ENCODE measurements at places on chromosomes 2 and 18. TPM values are rescaled to one million over a fixed set of nuclear protein-coding genes. Genes with fewer than 3 reads are reported as not detected.

SERPINB4 gene
- not detected for total RNA-seq

AMER3 gene
- 0.55 TPM for total RNA-seq

OST4 gene
- 245 TPM for total RNA-seq

CD8B2 gene
- total RNA-seq, result 0.26 TPM

LRP1B gene
- total RNA-seq, result 0.12 TPM

GRCh38 chr18:62409821-62410220, 84.7 kb downstream of the TNFRSF11A start:
- DNase-seq, result no peak

GRCh38 chr2:193584522-193584938, 1389.8 kb upstream of the TMEFF2 start:
- DNase-seq, result no peak

- DNase-seq, result no peak
These were observed 9.0 kb downstream of the DAW1 start for GRCh38 chr2:227880460-227880859.

DNA sequence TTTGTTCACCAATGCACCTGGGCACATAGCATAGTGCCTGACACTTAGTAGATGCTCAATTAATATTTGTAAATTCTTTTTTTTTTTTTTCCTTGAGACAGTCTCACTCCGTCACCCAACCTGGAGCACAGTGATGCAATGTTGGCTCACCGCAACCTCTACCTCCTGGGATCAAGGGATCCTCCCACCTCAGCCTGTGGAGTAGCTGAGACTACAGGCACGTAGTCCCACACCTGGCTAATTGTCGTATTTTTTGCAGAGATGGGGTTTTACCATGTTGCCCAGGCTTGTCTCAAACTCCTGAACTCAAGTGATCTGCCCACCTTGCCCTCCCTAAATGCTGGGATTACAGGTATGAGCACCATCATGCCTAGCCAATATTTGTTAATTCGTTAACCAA, 23.2 kb upstream of the LPIN2 start:
- no peak for DNase-seq

DNA sequence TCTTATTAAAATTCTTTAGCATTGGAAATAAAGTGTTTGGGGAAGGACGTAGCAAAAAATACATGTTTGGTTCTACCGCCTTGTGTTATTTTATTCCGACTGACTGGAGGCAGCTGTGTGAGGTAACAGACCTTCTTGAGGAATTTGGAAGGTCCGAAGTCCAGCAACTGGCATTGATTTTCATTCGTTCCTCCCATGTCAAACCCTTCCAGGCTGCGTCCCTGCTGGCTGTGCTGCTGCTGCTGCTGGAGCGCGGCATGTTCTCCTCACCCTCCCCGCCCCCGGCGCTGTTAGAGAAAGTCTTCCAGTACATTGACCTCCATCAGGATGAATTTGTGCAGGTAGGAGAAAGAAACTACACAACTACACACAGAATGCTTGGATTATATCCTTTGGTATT, 21.8 kb downstream of the CNDP1 start:
- DNase-seq, result no peak

DNA sequence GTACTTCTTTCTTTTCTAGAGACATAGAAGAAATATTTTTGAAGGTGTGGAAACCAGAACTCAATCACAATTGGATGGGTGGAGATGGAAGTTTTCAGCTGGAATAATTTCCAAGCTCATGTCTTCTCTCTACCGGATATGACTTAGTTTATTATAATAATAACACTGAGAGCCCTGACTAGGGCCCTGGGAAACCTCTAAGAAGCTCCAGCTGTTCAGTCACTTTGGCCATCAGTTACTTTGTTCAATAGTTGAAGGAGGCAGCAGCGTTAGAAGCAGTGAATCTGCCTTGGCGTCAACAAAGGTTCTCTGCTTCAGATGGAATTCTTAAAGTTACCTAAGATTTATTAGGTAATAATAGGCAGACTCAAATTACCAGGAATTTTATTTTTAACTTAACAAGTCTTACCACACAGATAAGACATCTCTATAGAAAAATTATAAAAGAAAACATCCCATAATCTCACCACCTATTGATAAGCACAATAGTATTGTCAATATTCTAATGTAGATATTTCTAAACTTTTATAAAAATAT, 293.8 kb upstream of the CHAC2 start:
- DNase-seq, result no peak

GRCh38 chr2:189836644-189837043, 52.4 kb downstream of the PMS1 start:
- no peak for DNase-seq

DNA sequence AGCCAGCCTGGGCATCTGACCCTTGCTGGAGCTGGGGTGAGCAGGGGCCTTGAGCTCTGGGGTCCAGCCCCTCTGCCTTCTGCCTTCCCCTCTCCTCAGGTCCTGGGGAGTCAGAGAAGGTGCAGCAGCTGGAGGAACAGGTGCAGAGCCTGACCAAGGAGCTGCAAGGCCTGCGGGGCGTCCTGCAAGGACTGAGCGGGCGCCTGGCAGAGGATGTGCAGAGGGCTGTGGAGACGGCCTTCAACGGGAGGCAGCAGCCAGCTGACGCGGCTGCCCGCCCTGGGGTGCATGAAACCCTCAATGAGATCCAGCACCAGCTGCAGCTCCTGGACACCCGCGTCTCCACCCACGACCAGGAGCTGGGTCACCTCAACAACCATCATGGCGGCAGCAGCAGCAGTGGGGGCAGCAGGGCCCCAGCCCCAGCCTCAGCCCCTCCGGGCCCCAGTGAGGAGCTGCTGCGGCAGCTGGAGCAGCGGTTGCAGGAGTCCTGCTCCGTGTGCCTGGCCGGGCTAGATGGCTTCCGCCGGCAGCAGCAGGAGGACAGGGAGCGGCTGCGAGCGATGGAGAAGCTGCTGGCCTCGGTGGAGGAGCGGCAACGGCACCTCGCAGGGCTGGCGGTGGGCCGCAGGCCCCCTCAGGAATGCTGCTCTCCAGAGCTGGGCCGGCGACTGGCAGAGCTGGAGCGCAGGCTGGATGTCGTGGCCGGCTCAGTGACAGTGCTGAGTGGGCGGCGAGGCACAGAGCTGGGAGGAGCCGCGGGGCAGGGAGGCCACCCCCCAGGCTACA, 3.8 kb downstream of the EMILIN1 start:
- no peak for DNase-seq

- no peak for DNase-seq
These were observed 443.7 kb downstream of the DSEL start for GRCh38 chr18:67072791-67073190.

GRCh38 chr2:30686000-30686399, 121.2 kb downstream of the CAPN13 start:
- DNase-seq, result no peak

DNA sequence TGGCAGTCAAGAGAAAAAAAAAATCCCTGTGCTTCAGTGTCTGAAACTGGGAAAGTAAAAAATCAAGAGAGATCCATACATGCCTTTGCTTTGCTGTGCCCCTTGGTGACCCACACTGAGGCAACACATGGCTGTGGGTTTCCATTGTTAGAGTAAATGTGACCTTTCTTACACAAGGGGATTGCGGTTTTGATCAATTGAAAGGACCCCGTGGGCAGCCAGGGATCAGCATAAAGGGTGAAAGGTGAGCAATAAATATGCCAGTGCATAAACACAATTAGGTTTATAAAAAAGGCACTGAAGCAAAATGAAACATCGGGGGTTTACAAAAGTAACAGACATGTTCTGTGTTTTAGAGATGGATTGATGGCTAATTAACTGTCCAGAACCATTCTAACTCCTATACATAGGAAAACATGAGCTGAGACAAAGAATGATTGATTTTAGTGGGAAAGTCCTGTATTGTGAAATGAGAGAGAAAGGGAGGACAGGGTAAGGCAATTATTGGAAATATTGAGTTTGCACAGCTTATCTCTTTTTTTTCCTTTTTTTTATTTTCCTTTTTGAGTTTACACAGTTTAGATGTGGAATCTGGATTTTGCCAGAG, 40.7 kb upstream of the BBS5 start:
- no peak for DNase-seq

DNA sequence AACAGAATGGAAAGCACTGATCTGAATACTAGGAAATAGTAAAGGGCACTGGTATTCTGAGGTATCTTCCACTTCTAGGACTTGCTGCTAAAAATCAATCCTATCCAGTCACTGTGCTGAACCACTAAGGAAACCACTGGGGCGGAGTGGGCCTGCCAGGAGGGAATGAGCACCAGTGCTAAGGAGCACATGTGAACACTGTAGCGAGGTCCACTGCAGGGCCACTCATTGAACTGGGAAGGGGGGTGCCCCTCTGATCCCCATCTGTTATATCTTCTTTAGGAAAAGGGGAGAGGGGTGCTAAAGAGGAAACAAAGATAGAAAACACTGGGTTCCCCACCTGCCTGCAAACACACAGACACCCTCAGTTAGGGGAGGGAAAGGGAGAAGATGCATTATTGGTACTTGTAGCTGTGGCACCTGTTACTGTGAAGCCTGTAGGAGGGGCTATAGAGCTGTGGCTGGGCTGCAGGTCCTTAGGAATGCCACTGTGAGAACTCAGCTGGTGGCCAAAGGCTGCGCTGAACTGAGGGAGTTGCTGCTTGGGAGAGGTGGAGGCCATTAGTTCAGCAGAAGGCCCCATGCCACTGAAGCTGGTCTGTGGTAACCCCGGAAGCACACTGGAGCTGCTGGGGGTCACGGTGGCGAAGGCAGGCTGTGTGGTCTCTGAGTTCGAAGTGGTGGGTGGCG, 81.8 kb downstream of the INO80D start:
- peak; percentile 46 for DNase-seq
